ENCODE measurements at places on chromosomes 5 and 9.

DNA sequence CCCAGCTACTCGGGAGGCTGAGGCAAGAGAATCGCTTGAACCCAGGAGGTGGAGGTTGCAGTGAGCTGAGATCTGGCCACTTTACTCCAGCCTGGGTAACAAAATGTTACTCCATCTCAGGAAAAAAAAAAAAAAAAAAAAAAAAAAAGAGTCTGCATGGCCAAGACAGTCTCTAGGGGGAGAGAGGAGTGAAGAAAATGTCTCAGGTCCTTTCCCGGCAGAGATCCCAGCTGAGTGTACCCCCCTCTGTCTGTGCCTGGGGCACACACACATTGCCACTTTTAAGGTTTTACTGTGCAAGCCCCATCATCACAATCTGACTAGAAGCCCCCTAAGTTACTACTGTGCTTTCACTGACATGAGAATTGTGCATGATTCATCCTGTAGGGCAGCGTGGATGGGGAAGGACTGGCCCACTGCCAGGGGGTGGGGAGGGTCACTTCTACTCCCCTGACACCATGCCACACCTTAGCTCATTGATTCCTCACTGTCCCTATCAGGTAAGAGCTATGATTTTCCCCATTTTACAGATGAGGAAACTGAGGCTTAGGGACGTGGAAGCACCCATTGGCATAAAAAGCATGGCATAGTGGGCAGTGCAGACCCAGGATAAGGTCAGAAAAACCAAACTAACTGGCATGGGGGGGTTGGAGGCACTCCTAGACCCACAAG is 102.3 kb upstream of the LARP1 start:
- DNase-seq, result no peak

DNA sequence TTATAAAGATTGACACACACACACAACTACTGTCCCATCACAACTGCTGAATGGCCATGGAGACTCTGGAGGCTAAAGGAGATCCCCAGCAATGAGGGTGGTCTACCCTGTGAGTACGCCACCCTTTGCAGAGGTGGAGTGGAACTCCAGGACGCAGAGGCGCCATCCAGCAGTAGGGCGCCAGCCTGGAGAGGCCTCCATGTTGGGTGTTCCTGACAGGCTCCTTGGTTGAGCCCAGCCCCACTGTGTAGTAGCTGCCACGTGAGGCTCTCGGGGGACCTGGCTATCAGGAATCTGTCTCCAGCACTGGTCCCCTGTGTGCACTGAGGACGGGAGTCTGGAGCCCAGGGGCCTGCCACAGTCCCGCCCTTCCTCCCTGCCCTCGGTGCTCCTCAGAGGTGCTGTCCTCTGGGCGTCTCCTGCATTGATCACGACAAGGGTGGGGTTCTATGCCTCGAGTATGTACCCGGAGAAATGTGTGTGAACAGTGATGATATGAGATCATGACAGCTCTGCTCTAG is 72.3 kb downstream of the DAP start:
- no peak for DNase-seq

- no peak for DNase-seq
Measured at GRCh38 chr5:121693864-121694263, 157.8 kb upstream of the FTMT start.

- no peak for DNase-seq
Measured at GRCh38 chr9:17116400-17116837, 18.4 kb upstream of the CNTLN start.

- no peak for DNase-seq
Measured at GRCh38 chr5:142014911-142015584, 2.2 kb upstream of the GNPDA1 start.

DNA sequence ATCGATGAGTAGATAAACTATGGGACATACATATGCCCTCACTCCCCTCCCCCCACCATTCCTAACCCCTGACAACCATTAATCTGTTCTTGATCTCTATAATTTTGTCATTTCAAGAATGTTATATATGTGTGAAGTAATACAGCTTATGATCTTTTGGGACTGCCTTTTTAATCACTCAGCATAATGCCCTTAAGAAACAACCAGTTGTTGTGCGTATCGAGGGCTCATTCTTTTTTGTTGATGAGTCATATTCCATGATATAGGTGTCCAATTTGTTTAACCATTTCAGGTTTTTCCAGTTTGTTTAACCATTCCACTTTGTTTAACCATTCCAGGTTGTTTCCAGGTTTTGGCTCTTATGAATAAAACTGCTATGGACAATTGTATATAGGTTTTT is 75.6 kb downstream of the ARHGEF28 start:
- DNase-seq, result no peak

GRCh38 chr9:99356512-99356971 is 134.5 kb downstream of the SEC61B start:
- DNase-seq, result no peak
